GM12864 (cell line): ENCODE measurements at places on chromosomes 1 and 21.

DNA sequence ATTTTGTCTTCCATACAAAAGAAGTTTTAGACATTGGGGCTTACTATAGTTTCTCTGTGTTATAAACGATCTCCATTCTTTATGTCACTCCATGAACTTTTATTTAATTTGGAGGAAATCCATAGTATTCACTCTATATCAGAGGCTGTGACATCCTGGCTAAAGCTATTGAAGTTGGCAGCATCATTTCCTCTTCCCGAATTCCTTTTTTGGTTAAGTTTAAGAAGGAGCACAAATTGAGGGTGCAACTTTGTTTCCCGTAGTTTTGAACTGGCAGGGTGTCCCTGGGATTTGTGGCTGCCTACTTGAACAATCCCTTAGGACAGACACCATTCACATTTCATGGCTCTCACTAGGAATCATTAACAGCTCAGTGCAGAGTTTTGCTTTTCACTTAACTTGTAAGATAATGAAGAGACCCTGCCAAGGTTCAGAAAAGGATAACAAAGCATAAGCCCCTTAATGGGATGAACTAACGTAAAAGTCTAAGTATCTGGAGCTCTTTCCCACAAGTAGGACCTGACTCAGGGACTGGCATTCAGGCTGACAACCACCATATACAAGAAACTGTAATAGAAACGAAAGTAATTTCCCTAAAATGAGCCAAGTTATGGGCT lies 13.9 kb downstream of the S1PR1 start:
- DNase-seq = no peak

- no peak for DNase-seq
These were observed 687.6 kb upstream of the PTBP2 start for GRCh38 chr1:96034006-96034405.

- DNase-seq = no peak
These were observed 4.4 kb upstream of the PRRX1 start for GRCh38 chr1:170659399-170660035.

GRCh38 chr21:21290751-21291150 lies 292.5 kb downstream of the NCAM2 start:
- no peak for DNase-seq

- DNase-seq = no peak
These were observed 6.6 kb downstream of the PIGV start for GRCh38 chr1:26794391-26794790.

DNA sequence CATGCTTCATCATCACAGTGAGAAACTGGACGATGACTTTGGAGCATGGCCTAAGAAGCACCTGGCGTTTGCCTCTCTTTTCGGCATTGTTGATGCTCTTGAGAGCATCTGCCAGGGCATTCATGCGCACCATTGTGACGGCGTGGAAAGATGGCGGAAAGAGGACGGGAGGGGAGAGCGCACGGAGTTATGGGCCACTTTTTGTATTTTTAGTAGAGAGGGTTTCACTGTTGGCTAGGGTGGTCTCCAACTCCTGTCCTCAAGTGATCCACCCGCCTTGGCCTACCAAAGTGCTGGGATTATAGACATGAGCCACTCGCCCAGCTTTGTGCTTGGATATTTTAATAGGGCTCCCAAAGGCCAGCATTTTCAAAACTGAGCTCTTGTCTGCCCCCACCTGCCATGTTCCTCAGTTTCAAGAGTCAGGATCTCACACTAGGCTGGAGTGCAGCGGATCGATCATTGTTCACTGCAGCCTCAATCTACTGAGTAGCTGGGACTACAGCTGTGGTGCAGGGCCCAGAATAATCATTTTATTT lies 5.3 kb downstream of the RPS8 start:
- no peak for DNase-seq

GRCh38 chr1:171807556-171807955 lies 26.1 kb downstream of the METTL13 start:
- DNase-seq = no peak
